Colonic mucosa (tissue), 4 donors: ENCODE measurements at places on chromosomes 7 and 10.

DNA sequence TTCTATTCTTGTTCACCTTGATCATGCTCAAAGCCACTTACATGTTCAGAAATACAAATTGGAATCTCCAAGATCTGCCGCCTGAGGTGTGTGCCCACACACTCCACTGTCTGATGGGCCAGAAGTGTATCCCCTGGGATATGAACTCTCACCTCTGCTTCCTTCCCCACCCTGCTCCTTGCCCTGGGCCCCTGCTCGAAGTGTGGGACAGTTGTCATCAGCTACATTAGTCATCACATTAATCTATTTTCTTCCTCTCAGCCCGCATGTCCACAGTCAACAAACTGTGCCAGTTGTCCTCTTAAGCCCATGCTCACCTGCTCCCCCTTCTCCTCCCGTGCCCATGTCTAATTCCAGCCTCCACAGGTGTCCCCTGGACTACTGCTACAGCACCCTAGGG lies 154.7 kb downstream of the PTPN20 start:
- no peaks in the 10 kb centered on the region for H3K36me3 ChIP-seq
- no peaks in the 10 kb centered on the region for H3K4me1 ChIP-seq
- no peak overlapping the region for H3K27ac ChIP-seq
- DNase-seq: no peak
- H3K27me3 ChIP-seq: no peaks in the 10 kb centered on the region

DNA sequence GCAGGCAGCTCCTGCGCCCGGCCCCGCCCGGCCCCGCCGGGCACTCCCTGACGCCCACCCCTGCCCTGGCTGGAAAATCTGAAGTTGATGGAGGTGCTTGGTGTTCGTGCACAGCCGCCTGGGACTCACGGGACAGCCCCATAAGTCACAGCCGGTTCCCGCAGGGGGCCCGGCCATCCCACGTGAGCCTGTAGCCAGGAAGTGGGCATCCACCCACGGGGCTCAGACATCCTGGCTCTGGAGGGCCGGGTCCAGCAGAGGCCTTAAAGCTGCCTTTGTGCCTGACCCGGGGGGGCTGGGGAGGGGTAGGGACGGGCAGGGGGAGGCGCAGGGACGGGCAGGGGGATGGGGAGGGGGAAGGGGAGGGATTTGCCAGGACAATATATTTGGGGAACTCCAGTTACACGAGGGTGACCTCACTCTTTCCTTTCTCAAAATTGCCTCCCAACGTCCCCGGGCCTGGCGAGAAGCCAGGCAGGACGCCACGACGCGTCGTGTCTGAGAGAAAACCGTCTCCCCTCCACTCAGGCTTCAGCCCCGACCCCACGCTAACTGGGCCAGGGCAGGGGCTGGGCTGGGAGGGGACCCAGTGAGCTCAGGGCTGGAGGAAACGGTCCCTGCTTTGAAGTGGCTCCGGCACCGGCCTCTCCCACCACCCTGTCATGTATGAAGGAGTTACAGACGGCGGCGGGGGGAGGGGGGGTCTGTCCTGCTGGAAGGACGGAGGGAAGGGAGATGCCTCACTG lies 82.1 kb upstream of the PDGFA start:
- H3K4me1 ChIP-seq: no peaks in the 10 kb centered on the region
- H3K4me3 ChIP-seq: no peak overlapping the region
- no peaks in the 10 kb centered on the region for H3K36me3 ChIP-seq
- peak overlapping the region; percentile 40 for H3K27ac ChIP-seq
- DNase-seq: peak; percentile 46

DNA sequence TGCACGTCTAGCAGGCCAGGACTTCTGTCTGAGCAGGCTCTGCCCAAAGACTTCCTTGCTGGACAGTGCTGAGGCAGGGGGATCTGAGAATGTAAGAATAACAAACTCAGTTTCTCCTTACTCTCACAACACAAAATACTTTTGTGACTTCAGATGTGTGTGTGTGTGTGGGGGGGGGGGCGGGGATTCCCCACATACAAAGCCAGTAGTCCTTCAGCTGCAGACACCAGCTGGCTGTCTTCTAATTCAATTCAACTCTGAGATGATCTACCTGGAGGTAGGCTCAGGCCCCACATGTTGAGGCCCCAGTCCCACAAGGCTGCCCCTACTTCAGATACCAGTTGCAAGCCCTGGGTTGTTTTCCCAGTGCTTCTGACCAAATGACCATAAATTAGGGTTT lies 4.7 kb upstream of the CXCL12 start:
- no peak overlapping the region for H3K4me3 ChIP-seq
- H3K27ac ChIP-seq: no peak overlapping the region
- no peaks in the 10 kb centered on the region for H3K4me1 ChIP-seq
- H3K27me3 ChIP-seq: peaks cover 16% of the 10 kb centered on the region
- H3K36me3 ChIP-seq: no peaks in the 10 kb centered on the region
- DNase-seq: no peak

GRCh38 chr7:37735196-37735595 lies 51.6 kb downstream of the GPR141 start:
- no peaks in the 10 kb centered on the region for H3K4me1 ChIP-seq
- DNase-seq: no peak
- no peaks in the 10 kb centered on the region for H3K27me3 ChIP-seq
- H3K4me3 ChIP-seq: no peak overlapping the region
- no peak overlapping the region for H3K27ac ChIP-seq

- H3K27me3 ChIP-seq: no peaks in the 10 kb centered on the region
- H3K36me3 ChIP-seq: no peaks in the 10 kb centered on the region
- no peak overlapping the region for H3K4me3 ChIP-seq
- no peaks in the 10 kb centered on the region for H3K4me1 ChIP-seq
- H3K27ac ChIP-seq: no peak overlapping the region
Observed at GRCh38 chr10:70722820-70723424, 50.6 kb downstream of the ADAMTS14 start.

DNA sequence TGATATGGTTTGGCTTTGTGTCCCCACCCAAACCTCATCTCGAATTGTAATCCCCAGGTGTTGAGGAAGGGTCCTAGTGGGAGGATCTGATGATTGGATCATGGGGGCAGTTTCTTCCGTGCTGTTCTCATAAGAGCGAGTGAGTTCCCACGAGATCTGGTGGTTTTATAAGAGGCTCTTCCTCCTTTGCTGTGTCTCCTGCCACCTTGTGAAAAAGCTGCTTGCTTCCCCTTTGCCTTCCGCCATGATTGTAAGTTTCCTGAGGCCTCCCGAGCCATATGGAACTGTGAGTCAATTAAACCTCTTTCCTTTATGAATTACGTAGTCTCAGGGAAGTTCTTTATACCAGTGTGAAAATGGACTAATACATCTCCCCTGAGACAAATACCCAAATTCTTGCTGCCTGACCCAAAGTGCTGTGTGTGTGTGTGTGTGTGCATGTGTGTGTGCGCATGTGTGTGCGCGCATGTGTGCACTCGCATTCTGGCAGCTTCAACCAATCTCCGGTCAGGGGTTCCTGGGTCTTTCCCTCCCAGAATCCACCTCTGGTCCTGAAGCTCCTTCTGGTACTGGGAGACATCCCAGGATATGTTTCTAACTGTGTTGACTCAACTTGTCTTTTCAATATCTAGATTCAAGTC lies 98.1 kb upstream of the LRRC4 start:
- H3K4me1 ChIP-seq: no peaks in the 10 kb centered on the region
- H3K4me3 ChIP-seq: no peak overlapping the region
- no peak overlapping the region for H3K27ac ChIP-seq

GRCh38 chr7:145700488-145700887 lies 416.1 kb upstream of the CNTNAP2 start:
- no peak overlapping the region for H3K27ac ChIP-seq
- no peak for DNase-seq
- no peaks in the 10 kb centered on the region for H3K27me3 ChIP-seq
- H3K36me3 ChIP-seq: no peaks in the 10 kb centered on the region
- H3K4me1 ChIP-seq: no peaks in the 10 kb centered on the region
- H3K4me3 ChIP-seq: no peak overlapping the region

DNA sequence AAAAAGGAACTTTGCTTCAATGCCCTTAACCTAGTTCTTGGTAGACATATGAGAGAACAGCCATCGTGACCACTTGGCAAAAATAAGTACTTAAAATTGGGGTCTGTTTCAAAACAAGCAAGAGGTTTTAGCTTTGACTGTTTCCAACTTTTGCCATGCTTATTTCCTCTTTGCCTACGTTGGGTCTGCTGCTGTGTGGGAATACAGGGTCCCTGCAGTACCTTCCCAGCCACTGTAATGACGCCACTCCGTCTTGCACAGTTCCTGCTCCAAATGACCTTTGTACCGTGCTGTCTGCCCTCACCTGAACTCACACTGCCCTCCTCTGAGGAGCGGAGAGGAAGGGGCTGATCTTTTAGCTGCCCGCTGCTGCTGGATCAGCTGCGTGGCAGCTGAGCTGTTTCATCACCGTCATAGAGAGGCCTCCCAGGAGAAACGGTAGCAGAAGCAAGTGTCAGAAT lies 133.1 kb downstream of the MAPK8 start:
- H3K4me1 ChIP-seq: no peaks in the 10 kb centered on the region
- no peak overlapping the region for H3K27ac ChIP-seq
- no peaks in the 10 kb centered on the region for H3K36me3 ChIP-seq
- no peaks in the 10 kb centered on the region for H3K27me3 ChIP-seq
- no peak overlapping the region for H3K4me3 ChIP-seq

DNA sequence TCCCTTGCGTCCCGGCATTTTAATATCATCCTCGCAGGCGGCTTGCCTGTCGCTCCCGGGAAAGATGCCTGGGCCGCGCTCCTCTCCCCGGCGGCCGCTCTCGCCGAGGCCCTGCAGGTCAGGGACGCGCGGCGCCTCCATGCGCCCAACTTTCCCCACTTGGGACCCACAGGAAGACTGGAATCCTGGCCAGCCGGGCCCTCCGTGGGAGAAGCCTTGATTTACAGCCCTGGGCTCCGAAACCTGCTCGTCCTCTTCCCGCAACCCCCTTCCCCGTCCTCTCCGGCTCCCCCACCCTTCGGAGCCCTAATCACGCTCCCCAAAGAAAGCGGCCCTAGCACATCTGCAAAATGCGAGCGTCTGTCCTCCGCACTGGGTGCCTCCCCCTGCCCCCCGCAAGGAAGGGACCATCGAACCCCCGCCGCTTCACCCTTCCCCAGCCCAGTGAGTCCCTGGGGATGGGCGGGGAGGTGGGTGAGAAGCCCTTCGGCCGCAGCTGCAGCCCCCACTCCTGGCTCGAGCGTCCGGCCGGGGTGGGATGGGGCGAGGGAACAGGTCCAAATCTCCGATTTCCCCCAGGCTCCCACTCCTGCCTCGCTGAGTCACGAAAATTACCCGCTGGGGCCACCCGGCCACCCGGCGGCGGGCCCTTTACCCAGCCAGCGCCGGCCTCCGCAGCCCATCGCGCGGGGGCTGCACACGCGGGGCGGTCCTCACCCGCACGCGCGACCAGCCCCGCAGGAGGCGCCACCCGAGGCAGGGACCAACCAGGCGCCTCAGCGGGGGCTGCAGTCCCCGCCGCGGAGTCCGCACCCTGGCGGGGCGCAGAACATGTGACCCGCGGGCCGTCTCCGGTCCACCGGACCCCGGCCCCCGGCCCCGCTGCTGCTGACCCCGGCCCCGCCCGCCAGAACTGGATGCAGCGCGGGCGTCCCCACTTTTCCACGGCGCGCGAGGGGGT lies 695 bp downstream of the HSPA12A start:
- H3K27ac ChIP-seq: no peak overlapping the region
- H3K4me3 ChIP-seq: peak overlapping the region; percentile 79
- H3K4me1 ChIP-seq: no peaks in the 10 kb centered on the region
- DNase-seq: no peak
- no peaks in the 10 kb centered on the region for H3K36me3 ChIP-seq
- peaks cover 15% of the 10 kb centered on the region for H3K27me3 ChIP-seq
